ENCODE measurements at places on chromosomes 3 and 15. TPM values are rescaled to one million over a fixed set of nuclear protein-coding genes. Genes with fewer than 3 reads are reported as not detected.

- no peak overlapping the region for H3K4me3 ChIP-seq
- no peaks in the 10 kb centered on the region for H3K36me3 ChIP-seq
- no peaks in the 10 kb centered on the region for H3K4me1 ChIP-seq
- H3K27ac ChIP-seq = no peak overlapping the region
- DNase-seq = no peak
Observed at GRCh38 chr3:126348308-126348920, 8.8 kb downstream of the KLF15 start.

DNA sequence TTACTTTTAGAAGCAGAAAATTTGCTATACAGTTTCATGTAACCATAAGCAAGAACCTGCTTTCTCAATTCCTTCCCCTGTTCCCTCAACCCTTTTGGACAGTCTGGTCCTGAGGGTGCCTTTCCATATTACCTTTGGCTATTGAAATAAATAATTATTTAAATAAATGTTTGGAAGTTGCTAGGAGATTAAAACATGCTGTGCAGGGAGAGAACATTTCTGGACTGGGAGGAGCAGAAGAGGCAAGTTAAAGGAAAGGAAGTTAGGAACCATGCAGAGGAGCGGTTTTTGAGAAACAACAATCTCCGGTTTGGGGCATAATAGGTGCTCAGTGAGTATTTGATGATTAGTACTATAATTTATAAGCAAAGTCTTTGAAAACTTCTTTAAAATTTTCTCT lies 41.8 kb downstream of the ZNF609 start:
- H3K27me3 ChIP-seq = no peaks in the 10 kb centered on the region
- no peak for DNase-seq
- H3K4me3 ChIP-seq = no peak overlapping the region
- H3K36me3 ChIP-seq = peaks cover 16% of the 10 kb centered on the region

GRCh38 chr3:69867941-69868505 lies 128.8 kb downstream of the MITF start:
- no peak for DNase-seq
- no peaks in the 10 kb centered on the region for H3K27me3 ChIP-seq
- peak overlapping the region; percentile 60 for H3K27ac ChIP-seq
- peaks cover 57% of the 10 kb centered on the region for H3K4me1 ChIP-seq

DNA sequence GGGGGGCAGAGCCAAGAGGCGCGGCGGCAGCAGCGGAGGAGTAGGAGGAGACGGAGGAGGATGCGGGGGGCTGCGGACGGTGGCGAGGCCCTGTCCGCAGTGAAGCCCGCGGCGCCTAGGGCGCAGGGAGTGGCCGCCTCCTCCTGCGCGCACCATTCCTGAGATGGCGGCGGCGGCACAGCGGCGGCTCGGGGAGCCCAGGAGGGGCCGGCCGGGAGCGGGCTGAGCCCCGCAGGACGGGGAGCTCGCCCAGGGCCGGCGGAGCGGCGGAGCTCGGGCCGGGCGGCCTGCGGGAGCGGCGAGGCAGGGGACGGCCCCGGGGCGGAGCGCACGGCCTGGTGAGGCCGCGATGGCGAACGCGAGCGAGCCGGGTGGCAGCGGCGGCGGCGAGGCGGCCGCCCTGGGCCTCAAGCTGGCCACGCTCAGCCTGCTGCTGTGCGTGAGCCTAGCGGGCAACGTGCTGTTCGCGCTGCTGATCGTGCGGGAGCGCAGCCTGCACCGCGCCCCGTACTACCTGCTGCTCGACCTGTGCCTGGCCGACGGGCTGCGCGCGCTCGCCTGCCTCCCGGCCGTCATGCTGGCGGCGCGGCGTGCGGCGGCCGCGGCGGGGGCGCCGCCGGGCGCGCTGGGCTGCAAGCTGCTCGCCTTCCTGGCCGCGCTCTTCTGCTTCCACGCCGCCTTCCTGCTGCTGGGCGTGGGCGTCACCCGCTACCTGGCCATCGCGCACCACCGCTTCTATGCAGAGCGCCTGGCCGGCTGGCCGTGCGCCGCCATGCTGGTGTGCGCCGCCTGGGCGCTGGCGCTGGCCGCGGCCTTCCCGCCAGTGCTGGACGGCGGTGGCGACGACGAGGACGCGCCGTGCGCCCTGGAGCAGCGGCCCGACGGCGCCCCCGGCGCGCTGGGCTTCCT lies at the start of gene GPR27:
GPR27 (plus strand) TSS at position 155 of the 909 bp plus-strand sequence; CDS start at position 350, 195 bp downstream.
- peak; percentile 33 for DNase-seq
- peaks cover 65% of the 10 kb centered on the region for H3K27me3 ChIP-seq
- peak within 1 kb of the TSS; percentile 58 for H3K4me3 ChIP-seq
- H3K36me3 ChIP-seq = peaks cover 11% of the 10 kb centered on the region
- H3K27ac ChIP-seq = no peak within 1 kb of the TSS

DNA sequence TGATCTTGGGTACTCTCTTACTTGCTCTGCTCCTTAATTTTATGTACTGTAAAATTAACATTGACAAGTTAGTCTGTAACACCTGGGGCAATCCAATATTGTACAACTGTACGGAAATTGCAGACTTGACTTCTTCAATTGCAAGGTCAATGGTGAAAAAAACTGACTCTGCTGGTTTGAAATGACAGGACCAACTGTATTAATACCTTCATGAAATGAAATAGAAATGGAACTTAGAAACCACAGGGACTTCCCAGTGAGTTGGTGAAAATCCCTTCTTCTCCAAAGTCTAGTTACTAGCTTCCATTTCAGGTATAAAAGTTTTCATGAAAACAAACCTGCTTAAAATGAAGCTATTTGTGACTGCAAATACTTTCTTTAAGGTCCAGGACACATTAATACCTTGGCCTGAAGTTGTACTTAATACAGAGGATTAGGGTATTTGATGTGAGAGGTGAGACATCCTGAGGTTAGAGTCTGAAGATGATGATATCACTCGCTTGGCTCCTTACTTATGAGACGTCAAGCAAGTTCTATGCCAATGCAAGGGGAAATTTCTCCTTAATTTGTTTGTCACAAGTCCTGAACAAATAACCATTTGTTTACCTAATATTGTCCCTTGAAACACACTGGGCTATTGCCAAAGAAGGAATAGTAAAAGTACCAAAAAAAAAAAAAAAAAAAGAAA lies 226.2 kb upstream of the TP63 start:
- no peak for DNase-seq
- peaks cover 6% of the 10 kb centered on the region for H3K4me1 ChIP-seq
- H3K27ac ChIP-seq = no peak overlapping the region
- no peaks in the 10 kb centered on the region for H3K36me3 ChIP-seq
- H3K4me3 ChIP-seq = no peak overlapping the region
- H3K27me3 ChIP-seq = no peaks in the 10 kb centered on the region

DNA sequence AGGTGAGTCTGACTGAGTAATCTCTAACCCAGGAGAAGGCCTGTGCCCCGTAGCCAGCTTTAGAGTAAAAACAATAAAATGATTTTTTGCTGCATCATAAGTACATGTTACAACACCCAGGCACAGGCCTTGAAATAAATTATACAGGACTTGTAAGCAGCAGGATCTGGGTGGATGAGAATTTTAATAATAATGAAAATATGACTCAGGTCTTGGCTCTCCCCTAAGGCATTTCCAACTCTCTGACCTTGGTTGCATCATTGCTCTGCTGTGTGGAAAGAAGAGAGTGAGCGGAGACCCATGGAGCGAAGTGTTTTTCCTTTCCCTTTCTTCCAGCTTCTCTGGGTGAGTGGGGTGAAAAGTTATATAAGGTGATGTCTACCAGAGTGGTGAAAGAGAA lies 44.6 kb downstream of the EOMES start:
- no peak overlapping the region for H3K4me3 ChIP-seq
- peak overlapping the region; percentile 80 for H3K27ac ChIP-seq
- H3K27me3 ChIP-seq = no peaks in the 10 kb centered on the region
- H3K4me1 ChIP-seq = peaks cover 58% of the 10 kb centered on the region

DNA sequence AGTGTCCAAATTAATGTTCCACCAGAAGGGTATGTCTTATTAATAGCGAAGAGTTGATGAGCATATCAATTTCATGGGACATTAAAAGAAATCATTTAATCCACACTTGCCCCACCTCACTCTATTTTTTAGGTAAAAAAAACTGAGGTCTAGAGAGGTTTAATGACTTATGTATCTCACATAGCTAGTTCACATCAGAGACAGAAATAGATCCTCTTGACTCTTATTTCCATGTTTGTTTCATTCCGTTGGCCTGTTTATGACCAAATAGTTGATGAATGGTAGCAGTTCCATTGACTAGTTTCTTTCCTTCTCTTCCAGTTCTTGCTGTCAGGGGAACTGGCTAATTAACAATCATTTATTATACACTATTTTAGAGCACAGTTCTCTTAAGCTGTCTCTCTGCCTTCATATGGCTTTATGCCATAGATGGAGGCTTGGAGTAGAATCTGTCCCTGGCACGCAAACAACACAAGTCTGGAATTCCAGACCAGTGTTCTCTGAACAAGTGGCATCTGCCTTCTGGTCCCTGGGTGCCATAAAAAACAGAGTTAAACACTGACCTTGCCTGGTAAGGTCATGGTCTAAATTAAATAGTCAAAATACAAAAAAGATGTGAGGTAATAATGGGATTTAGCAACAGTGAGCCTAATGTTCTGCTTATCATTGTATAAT lies 220.0 kb upstream of the CGNL1 start:
- DNase-seq = no peak

GRCh38 chr3:31039145-31039544 lies 144.7 kb upstream of the GADL1 start:
- no peak for DNase-seq
- peaks cover 17% of the 10 kb centered on the region for H3K27me3 ChIP-seq
- peaks cover 18% of the 10 kb centered on the region for H3K4me1 ChIP-seq
- H3K4me3 ChIP-seq = no peak overlapping the region
- no peak overlapping the region for H3K27ac ChIP-seq

- peaks cover 20% of the 10 kb centered on the region for H3K4me1 ChIP-seq
- no peak for DNase-seq
- peaks cover 42% of the 10 kb centered on the region for H3K36me3 ChIP-seq
- no peak overlapping the region for H3K4me3 ChIP-seq
- peak overlapping the region; percentile 30 for H3K27ac ChIP-seq
Observed at GRCh38 chr15:63075015-63075983, 32.8 kb downstream of the TPM1 start.

GRCh38 chr3:16888785-16889607 lies 4.2 kb downstream of the PLCL2 start:
- peaks cover 14% of the 10 kb centered on the region for H3K36me3 ChIP-seq
- H3K27ac ChIP-seq = peak overlapping the region; percentile 24
- H3K27me3 ChIP-seq = no peaks in the 10 kb centered on the region
- DNase-seq = no peak

DNA sequence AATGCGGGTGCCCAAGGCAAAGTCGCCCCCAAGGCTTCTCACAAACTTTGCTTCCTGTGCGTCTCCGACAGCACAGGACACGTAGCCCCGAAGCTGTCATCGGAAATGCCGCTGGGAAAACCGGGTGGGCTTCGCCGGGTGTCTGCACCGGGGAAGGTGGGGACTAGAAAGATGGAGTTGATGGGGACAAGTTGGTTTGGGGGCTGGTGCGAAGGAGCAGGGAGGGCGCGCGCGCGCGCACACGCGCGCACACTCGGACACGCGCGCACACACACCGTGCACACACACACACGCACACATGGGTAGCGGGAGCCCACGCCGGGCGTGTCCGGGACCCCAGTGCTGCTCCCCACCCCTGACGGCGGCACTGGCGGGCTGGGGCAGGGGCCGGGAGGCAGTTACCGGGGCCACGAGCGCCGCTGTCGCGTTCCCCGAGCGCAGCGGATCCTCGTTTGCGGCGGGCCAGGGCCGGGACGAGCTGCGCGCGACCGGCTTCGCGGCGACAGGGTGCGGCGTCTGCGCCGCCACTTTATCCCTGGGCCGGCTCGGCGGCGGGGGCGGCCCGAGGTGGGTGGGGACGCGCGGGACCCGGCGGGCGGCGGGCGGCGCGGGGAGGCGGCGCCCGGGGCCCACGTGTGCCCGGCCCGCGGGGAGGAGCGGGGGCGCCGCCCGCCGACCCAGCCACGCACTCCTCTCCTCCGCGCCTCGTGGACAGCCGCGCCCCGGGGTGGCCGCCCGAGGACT lies 539 bp upstream of the MGLL start:
- peaks cover 43% of the 10 kb centered on the region for H3K36me3 ChIP-seq
- peak overlapping the region; percentile 94 for H3K27ac ChIP-seq
- peaks cover 62% of the 10 kb centered on the region for H3K4me1 ChIP-seq
- H3K4me3 ChIP-seq = peak overlapping the region; percentile 85

- H3K4me3 ChIP-seq = peak overlapping the region; percentile 74
- H3K27ac ChIP-seq = no peak overlapping the region
- no peaks in the 10 kb centered on the region for H3K4me1 ChIP-seq
- DNase-seq = no peak
Observed at GRCh38 chr3:133896002-133896761, 500 bp upstream of the RAB6B start.

- H3K4me1 ChIP-seq = no peaks in the 10 kb centered on the region
- H3K27ac ChIP-seq = no peak overlapping the region
- H3K36me3 ChIP-seq = no peaks in the 10 kb centered on the region
- H3K4me3 ChIP-seq = no peak overlapping the region
Observed at GRCh38 chr3:131142580-131142979, 115.9 kb downstream of the NEK11 start.

GRCh38 chr3:105399611-105400010 lies 32.9 kb downstream of the ALCAM start:
- H3K27me3 ChIP-seq = no peaks in the 10 kb centered on the region
- H3K27ac ChIP-seq = peak overlapping the region; percentile 89
- DNase-seq = no peak
- no peak overlapping the region for H3K4me3 ChIP-seq

DNA sequence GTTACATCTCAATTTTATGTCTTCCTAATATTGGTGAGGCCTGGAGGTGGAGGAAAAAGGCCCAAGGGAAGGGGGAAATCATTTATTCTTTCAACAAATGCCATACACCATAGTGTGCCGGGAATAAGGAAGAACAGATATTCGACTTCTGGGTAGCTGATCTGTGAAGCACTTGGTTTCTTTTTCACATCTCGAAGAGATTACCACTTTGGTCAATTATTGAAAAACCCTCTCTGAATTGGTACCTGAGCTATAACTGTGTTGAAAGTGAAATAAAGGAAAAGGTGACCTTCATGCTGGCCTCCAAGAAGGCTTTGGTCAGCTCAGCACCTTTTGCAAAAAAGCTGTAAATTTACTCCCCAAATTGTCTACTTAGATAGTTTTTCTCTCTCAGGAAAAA lies 14.2 kb upstream of the MB21D2 start:
- H3K27ac ChIP-seq = no peak overlapping the region
- peaks cover 41% of the 10 kb centered on the region for H3K4me1 ChIP-seq
- no peak for DNase-seq
- no peaks in the 10 kb centered on the region for H3K27me3 ChIP-seq
- no peaks in the 10 kb centered on the region for H3K36me3 ChIP-seq

DNA sequence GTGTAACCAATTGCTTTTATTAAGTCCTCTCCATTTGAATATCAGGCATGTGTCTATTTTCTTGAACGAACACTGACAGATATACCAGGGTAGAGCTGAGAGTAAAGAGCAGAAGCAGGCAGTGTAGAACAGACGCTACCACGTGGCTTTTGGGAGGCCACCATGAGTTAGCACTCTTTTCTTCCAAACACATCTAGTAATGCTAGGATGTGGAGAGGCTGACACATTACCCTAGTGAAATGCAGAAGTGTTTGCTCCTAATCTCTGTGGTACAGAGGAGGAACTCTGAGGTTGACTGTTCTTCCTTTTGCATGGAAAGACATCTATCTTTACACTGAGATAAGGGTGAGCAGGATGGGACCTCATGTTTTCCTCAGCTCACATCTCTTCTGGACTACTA lies 216.3 kb downstream of the SATB1 start:
- H3K4me1 ChIP-seq = no peaks in the 10 kb centered on the region
- DNase-seq = no peak
- no peak overlapping the region for H3K4me3 ChIP-seq

Gene LZTFL1
- total RNA-seq = 12.7 TPM

Gene ATP13A5
- total RNA-seq = 0.66 TPM

Gene APOD
- total RNA-seq = not detected

Gene AGTR1
- not detected for total RNA-seq

Gene VPS39
- total RNA-seq = 32.5 TPM

Gene CCDC54
- total RNA-seq = not detected

Gene SLC12A8
- total RNA-seq = 16.8 TPM

Gene UTS2B
- 1.5 TPM for total RNA-seq

Gene NFKBIZ
- 227 TPM for total RNA-seq
